ENCODE measurements at places on chromosomes 7 and 10. TPM values are rescaled to one million over a fixed set of nuclear protein-coding genes. Genes with fewer than 3 reads are reported as not detected.

The TEX47 gene
- not detected for total RNA-seq

The TAS2R5 gene
- total RNA-seq = 5.9 TPM

DNA sequence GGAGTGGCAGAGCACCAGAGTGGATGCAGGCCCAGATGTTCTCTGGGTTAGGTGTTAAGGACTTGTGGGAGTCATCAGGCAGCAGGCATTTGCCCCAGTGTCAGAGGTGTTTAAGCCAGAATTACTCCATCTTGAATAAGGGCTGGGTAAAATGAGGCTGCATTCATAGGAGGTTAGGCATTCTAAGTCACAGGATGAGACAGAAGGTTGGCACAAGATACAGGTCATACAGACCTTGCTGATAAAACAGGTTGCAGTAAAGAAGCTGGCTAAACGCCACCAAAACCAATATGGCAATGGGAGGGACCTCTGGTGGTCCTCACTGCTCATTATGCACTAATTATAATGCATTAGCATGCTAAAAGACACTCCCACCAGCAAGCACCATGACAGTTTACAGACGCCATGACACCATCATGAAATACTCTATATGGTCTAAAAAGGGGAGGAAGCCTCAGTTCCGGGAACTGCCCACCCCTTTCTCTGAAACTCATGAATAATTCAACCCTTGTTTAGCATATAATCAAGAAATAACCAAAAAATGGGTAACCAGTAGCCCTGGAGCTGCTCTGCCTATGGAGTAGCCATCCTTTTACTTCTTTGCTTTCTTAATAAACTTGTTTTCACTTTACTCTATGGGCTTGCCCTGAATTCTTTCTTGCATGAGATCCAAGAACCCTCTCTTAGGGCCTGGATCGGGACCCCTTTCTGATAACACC lies 882 bp upstream of the LRRC61 start:
- no peak for DNase-seq

- no peak for DNase-seq
These were observed 23.5 kb downstream of the SGCE start for GRCh38 chr7:94632338-94633013.

- no peak for DNase-seq
These were observed 65.6 kb downstream of the CTBP2 start for GRCh38 chr10:125094806-125095205.

DNA sequence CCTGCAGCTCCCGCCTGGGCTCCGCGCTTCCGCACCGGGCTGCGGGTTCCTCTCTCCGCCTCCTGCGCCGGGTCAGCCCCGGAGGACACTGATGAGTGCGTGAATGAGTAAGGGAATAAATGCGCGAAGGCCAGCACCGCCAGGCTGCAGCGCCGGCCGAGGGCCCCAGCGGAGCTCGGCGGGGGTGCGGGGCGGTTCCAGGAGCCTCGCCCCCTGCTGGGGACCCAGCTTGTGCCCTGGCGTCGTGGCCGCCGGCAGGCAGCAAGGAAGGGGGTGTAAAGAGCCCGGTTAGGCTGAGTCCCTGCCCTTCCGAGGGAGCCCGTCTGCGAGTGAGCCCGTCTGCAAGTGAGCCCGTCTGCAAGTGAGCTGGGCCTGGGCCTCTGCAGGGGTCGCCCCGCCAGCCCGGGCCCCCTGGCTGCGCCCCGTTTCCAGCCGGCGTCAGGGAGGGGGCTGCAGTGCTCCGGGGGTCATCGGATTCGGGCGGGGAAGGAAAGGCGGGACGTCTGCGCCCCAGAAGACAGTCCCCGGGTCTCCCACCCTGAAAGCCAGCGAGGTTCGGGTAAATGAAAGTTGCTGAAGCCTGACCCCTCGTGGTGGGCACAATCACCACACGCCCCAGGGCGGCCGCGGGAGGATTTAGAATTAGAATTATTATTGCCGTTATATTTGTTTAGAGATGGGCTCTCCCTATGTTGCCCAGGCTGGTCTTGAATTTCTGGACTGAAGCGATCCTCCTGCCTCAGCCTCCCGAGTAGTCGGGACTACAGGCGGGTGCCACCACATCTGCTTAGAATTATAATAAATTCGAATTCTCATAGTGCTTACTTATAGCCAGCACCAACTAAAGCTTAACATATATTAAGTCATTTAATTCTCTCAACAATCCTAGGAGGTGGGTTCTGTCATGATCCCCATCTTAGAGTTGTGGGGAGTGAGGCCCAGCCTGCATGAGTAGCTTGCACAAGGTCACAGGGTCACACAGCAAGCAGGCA lies 8.6 kb upstream of the CRYGN start:
- peak; percentile 85 for DNase-seq

- no peak for DNase-seq
These were observed 303.7 kb downstream of the PRPF18 start for GRCh38 chr10:13890233-13891127.

The RSPH10B gene
- total RNA-seq = 0.54 TPM
